Left lung (tissue), 14 donors: ENCODE measurements at places on chromosomes 5 and 9. TPM values are rescaled to one million over a fixed set of nuclear protein-coding genes. Genes with fewer than 3 reads are reported as not detected.

DNA sequence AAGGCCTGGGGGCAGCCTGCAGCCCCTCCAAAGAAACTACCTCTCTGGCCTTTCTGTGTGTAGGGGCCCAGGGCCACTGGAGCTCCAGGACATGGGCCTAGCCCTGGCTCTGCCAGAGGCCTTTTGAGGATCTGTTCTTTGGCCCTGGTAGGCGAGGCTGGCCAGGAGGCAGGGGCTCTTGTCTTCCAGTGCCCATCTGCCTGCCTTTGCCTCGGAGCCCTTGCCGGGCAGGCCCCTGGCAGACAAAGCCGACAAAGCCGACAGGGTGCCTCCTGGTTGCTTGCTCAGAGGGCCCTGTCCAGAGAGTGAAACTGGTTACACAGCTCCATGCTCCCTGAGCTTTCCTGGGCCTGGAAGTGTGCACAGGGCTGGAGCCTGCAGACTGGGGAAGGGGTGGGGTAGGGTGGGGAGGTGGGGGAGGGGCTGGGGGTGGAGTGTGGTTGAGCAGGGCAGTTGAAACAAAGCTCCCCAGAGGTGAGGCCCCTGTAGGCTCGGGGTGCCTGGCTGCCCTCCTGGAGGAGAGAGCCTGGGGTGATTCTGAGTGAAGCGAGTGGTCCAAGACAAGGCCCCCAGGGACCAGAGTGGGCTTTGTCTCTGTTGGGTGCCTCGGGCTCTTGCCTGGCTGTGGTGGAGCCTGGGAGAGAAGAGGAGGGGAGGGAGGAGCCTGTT lies 29.3 kb downstream of the PTPA start:
- no peaks in the 10 kb centered on the region for H3K27me3 ChIP-seq
- peak; percentile 66 for DNase-seq
- H3K4me1 ChIP-seq, result peaks cover 63% of the 10 kb centered on the region
- H3K27ac ChIP-seq, result peak overlapping the region; percentile 99
- peaks cover 53% of the 10 kb centered on the region for H3K36me3 ChIP-seq

DNA sequence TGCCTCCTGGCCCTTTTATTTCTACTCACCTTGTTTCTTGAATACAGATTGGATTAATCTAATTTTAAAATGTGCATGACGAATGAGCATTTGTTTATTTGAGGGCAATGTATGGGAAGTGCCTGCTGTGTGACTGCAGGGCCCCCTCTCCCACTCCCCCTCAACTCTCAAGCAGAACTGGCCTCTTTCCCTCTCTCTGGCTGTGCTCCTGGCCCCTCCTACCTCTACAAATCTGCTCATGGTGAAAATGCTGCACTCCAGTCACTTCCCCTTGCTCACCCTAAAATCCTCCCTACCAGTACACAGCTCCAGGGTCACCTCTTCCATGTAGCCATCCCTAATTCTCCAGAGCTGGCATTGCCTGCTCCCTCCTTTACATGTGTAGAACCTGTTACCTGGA lies 17.2 kb upstream of the NDST1 start:
- DNase-seq, result no peak
- no peak overlapping the region for H3K4me3 ChIP-seq
- no peaks in the 10 kb centered on the region for H3K36me3 ChIP-seq
- peak overlapping the region; percentile 97 for H3K27ac ChIP-seq
- peaks cover 69% of the 10 kb centered on the region for H3K4me1 ChIP-seq

DNA sequence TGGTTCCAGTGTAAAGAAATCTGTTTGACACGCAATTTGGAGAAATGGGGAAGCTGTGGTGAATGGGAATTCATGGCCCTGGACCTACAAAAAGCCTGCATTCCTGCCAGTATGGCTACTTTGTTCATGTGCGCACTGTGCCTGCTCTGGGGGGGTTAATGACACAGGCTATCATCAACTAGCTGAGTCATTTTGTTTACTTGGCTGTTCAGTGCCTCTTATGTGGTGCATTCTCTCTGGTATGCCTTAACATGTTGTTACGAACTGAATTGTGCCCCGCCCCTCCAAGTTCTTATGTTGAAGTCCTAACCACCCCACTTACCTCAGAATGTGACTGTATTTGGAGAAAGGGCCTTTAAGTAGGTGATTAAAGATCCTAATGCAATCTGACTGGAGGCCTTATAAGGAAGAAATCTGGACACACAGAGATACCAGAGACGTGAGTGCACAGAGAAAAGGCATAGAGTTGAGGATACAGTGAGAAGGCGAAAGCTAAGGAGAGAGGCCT lies 20.4 kb upstream of the UBAP1 start:
- no peaks in the 10 kb centered on the region for H3K36me3 ChIP-seq
- no peak for DNase-seq
- H3K4me3 ChIP-seq, result no peak overlapping the region
- H3K4me1 ChIP-seq, result peaks cover 9% of the 10 kb centered on the region
- H3K27ac ChIP-seq, result peak overlapping the region; percentile 46

DNA sequence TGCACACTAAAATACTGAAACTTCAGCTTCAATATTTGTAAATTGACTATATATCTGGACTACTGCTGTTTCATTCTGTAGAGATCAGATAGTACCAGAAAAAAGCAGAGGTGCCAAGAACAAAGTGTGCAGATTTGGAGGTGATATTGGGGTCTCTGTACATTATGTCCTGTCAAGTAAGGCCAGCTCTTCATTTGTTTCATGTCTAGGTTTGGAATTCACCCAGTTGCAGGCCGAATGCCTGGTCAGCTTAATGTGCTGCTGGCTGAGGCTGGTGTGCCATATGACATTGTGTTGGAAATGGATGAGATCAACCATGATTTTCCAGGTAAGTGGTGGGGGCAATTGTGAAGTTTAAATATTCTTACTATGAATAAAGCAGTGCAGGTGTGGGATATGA lies 96.9 kb downstream of the NNT start:
- H3K27me3 ChIP-seq, result no peaks in the 10 kb centered on the region
- peaks cover 33% of the 10 kb centered on the region for H3K36me3 ChIP-seq
- H3K4me3 ChIP-seq, result no peak overlapping the region
- H3K27ac ChIP-seq, result no peak overlapping the region

- H3K4me3 ChIP-seq, result no peak overlapping the region
- H3K27me3 ChIP-seq, result no peaks in the 10 kb centered on the region
- DNase-seq, result no peak
- peaks cover 15% of the 10 kb centered on the region for H3K4me1 ChIP-seq
- H3K36me3 ChIP-seq, result no peaks in the 10 kb centered on the region
Measured at GRCh38 chr5:16916262-16916878, 19.7 kb downstream of the MYO10 start.

GRCh38 chr5:135735831-135736230 lies 98.6 kb upstream of the SLC25A48 start:
- H3K4me3 ChIP-seq, result no peak overlapping the region
- no peaks in the 10 kb centered on the region for H3K36me3 ChIP-seq
- H3K27me3 ChIP-seq, result no peaks in the 10 kb centered on the region
- DNase-seq, result no peak
- no peaks in the 10 kb centered on the region for H3K4me1 ChIP-seq

DNA sequence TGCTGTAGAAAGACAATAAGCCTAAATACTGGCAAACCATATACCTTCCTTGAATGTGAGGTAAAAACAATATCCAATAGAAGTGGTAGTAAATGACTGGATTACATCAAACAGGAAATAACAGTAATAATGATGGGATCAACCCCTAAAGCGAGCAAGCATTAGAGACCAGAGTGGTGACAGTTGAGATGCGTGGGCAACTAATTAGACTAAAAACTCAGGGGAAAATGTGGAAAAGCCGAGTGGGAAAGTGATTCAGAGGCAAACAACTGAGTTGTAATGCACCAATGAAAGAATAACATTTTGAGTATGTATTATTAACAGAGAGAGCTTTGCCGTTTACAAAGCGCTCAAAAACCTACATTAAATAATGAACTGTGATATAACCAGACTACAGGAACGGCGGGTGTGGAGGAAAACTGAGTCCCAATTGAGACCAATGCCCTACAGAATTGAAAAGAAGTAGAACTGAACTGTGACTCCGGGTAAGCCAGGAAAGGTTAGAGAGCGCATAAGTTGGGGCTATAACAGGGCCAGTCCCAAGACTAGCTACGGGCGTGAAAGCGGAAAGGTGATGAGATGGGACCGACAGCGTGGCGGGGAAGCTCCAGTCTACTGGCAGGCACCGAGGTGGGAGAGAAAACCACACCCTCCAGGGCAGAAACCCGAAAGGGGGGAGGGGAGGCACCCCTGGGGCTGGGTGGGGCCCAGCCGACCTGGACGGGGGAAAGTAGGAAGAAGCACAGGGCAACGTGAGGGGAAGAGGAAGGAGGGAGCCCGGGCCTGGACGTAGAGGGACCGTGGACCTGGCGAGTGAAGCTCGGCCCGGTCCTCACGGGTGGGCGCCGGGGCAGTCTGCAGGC lies 592 bp downstream of the UBAP2 start:
- no peak for DNase-seq
- H3K27ac ChIP-seq, result peak overlapping the region; percentile 89
- no peaks in the 10 kb centered on the region for H3K27me3 ChIP-seq
- peaks cover 41% of the 10 kb centered on the region for H3K4me1 ChIP-seq

GRCh38 chr5:31393126-31393525 lies 138.8 kb downstream of the DROSHA start:
- H3K27me3 ChIP-seq, result no peaks in the 10 kb centered on the region
- H3K4me3 ChIP-seq, result no peak overlapping the region
- no peaks in the 10 kb centered on the region for H3K4me1 ChIP-seq
- no peak for DNase-seq

The GRK6 gene
- total RNA-seq, result 32.3 TPM
